Chondrocyte (in vitro differentiated cells): ENCODE measurements at places on chromosomes 2 and 18. TPM values are rescaled to one million over a fixed set of nuclear protein-coding genes. Genes with fewer than 3 reads are reported as not detected.

MPP4 gene
- 0.26 to 0.56 TPM (median 0.37 TPM) in 3 replicates for total RNA-seq

DNA sequence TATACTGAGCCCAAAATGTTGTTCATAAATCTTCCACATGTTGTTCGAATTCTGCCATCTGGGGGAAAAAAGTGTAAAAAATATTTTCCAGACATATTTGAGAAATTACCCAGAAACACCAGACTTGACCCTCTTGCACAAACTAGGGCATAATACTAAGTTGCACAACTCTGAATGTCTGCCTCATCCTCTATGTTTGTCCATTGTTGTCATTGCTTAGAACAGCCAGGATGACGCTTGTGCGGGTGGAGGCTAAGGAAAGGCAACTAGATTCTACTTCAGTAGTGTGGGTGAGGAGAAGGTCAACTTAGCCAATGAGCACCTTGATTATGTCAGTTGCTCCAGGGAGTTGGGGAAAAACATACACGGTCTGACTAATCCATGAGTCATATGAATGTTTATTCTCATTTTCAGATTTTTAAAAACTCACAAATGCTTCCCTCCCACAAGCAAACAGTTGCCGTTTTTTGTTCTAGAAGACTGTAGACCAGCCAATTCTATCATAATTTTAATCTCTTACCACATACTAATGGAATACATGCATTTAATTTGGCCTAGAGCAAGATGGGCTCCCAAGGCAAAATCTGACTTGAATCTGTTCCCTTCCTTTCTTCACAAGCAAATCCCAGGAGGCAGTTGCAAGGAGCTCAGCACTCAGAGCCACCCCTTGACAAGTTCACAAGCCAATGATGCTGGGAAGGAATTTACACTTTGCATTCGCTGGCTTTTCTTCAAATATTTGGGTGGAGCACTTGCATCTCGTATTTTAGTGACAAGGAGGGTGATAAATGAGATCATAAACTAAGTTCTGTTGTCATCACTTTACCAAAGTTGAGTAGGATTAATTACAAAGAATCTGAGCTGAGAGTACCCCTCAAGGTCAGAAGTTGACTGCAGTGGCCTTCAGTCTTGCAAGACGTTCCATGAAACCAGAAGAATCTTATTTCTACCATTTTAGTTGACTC lies 163.2 kb upstream of the TWIST2 start:
- no peak for DNase-seq

CCL20 gene
- total RNA-seq, result 0.45 to 1.9 TPM (median 0.79 TPM) in 3 replicates

- DNase-seq, result no peak
Measured at GRCh38 chr2:231590614-231591013, 2.0 kb upstream of the TEX44 start.

GRCh38 chr2:175003875-175004729 lies 1.1 kb downstream of the CHN1 start:
- no peak for DNase-seq

GRCh38 chr2:230203110-230203676 lies 16.6 kb downstream of the SP110 start:
- DNase-seq, result no peak
